ENCODE measurements at places on chromosomes 6 and 20. TPM values are rescaled to one million over a fixed set of nuclear protein-coding genes. Genes with fewer than 3 reads are reported as not detected.

The TBC1D32 gene
- 14.6 TPM for total RNA-seq

The PCSK2 gene
- 0.52 TPM for total RNA-seq

The RUNX2 gene
- total RNA-seq, result 0.52 TPM

The MOCS1 gene
- total RNA-seq, result 6.8 TPM

The WFDC5 gene
- not detected for total RNA-seq

The EDN3 gene
- total RNA-seq, result 8.4 TPM

The MYCT1 gene
- 12.0 TPM for total RNA-seq

The RRAGD gene
- total RNA-seq, result 65.8 TPM

The LINC00237 gene
- total RNA-seq, result 0.52 TPM

The AVP gene
- not detected for total RNA-seq

The FHL5 gene
- 2.1 TPM for total RNA-seq

The TRIM40 gene
- not detected for total RNA-seq

The RNF144B gene
- total RNA-seq, result 15.1 TPM

The VWA7 gene
- total RNA-seq, result 1.0 TPM

The ASIP gene
- total RNA-seq, result 1.0 TPM

The HLA-DQA2 gene
- total RNA-seq, result not detected

The ESR1 gene
- 1.0 TPM for total RNA-seq

The KAT14 gene
- total RNA-seq, result 19.8 TPM

The ETV7 gene
- not detected for total RNA-seq

The SLC22A1 gene
- 1.0 TPM for total RNA-seq

The FRK gene
- total RNA-seq, result 1.6 TPM

The NKAIN2 gene
- total RNA-seq, result 3.1 TPM

The SESN1 gene
- 68.4 TPM for total RNA-seq

The PGC gene
- total RNA-seq, result 0.52 TPM

The MACROD2 gene
- 3.1 TPM for total RNA-seq

The PHACTR1 gene
- 5.7 TPM for total RNA-seq

The TGM2 gene
- total RNA-seq, result 7.3 TPM

The SLC35D3 gene
- not detected for total RNA-seq

The CSE1L gene
- total RNA-seq, result 59.5 TPM

The KCNS1 gene
- total RNA-seq, result under 0.01 TPM

The MTFR2 gene
- total RNA-seq, result 0.52 TPM

The MYH7B gene
- total RNA-seq, result 19.3 TPM

All from skeletal muscle tissue (tissue), 5 donors.